ENCODE measurements at places on chromosomes 6 and 20.
A peak's percentile ranks its signal among the peaks of the same experiment; 100 is the strongest.

DNA sequence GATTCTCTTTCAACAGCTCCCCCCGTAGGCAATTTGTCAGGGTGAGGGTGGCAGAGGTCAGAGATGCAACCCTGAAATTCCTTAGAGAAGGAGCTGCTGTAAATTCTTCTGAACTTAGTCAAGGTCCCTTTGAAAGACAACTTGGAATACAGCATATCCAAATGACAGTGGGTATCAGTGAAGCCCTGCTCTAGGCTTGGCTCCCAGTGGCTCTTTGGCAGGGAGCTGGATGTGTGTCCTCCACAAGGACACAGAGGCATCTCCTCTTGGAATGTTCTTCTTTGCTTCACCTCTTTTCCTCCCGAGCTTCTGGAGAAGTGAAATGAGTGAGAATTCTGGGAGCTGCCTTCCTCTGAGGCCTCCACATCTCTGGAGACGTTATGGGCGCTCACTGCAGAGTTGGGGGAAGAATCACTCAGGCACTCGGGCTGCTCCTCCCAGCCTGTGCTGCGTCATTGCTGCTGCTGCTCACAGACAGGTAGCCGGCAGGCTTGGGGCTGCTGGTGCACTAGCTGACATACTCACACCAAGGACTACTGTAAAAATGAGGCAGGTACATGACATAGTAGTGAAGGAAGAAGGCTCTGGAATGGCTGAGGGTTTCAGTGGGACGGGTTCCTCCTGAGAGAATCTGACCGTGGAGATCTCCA is 34.1 kb downstream of the DYNLT1 start:
- DNase-seq, result peak; percentile 26

- no peak for DNase-seq
These were observed 12.1 kb upstream of the RAMACL start for GRCh38 chr6:166598441-166599138.

DNA sequence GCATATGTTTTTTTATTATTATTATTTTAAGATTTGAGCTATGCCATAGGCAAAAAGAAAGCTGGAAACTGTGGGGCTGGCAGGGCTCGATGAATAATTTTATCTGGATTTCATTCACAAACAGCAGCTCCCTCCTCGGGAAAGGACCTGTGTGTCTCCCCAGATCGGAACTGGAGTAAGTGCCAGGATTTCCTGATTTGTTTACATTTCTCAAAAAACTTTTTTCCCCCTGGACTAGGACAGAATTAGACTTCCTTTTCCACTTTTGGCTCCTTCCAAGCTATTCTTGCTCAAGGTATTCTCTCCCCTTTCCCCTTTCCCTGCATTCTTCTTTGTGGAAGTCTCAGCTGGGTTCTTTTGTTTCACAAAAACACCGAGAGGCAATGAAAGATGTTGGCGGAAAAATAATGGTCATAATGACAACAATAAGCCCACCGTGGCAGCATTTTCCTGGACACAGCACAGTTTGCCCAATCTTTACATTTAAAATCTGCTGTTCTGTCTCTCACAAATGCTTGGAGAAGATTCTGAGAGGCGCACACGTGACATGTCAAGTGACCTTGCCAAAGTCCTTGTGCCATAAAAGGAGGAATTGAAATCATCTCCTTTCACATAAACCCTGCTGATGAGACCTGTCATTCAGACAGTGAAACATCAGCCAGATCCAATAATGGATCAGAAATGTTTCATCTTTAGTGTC is 85.8 kb upstream of the PREP start:
- no peak for DNase-seq

DNA sequence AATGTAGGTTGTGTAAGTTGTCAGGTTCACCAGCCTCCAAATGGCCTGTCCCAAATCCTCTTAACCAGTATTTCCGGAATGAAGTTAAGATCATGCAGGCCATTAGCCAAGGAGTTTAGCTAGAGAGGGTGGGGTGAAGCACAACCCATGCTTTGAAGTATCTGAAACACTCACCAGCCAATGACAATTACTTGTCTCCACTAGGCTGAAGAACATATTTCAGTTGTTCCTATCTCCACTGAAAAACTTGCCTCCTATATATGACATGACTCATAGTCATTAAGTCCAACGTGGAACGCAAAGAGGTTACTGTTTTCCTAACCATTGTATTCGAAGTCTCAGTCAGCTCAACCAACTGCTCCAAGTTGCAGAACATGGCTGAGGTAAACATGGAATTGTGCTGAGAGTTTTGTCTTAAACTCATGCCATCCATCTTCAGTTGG is 37.4 kb upstream of the TNFAIP3 start:
- DNase-seq, result no peak

GRCh38 chr20:62717933-62718332 is 9.3 kb downstream of the NTSR1 start:
- no peak for DNase-seq
